ENCODE measurements at places on chromosomes 7 and 10. TPM values are rescaled to one million over a fixed set of nuclear protein-coding genes. Genes with fewer than 3 reads are reported as not detected.

The JCAD gene
- total RNA-seq: 3.9 TPM

The NEUROG3 gene
- 0.99 TPM for total RNA-seq

The NPSR1 gene
- total RNA-seq: 3.0 TPM

The TRIM74 gene
- total RNA-seq: not detected

The TMEM273 gene
- not detected for total RNA-seq

DNA sequence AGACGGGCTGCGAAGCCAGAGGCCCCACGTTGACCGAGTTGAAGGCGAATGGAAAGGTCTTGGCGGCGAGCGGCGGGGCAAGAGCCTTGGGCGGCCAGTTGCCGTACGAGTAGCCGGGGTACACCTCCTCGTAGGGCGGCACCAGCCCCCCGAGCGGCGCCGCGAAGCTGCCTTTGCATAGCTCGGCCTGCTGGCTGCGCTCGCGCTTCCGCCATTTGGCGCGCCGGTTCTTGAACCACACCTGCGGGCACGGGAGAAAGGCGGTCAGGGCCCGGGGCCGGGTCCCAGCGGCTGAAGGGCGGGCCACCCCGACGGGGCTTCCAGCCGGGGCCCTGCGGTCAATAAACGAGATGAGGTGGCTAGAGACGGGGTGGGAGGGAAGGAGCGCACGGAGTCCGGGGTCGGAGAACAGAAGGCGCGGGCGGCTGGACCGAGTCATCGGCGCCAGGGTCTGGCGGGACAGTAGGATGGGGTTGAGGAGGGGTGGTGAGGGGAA is 4.8 kb downstream of the ELOVL3 start:
- DNase-seq: no peak

- DNase-seq: no peak
Measured at GRCh38 chr10:81135851-81136250, 598.1 kb downstream of the SH2D4B start.

GRCh38 chr10:113497198-113497597 is 55.7 kb upstream of the HABP2 start:
- no peak for DNase-seq

GRCh38 chr10:124740369-124741280 is 3.6 kb downstream of the FAM53B start:
- DNase-seq: no peak

DNA sequence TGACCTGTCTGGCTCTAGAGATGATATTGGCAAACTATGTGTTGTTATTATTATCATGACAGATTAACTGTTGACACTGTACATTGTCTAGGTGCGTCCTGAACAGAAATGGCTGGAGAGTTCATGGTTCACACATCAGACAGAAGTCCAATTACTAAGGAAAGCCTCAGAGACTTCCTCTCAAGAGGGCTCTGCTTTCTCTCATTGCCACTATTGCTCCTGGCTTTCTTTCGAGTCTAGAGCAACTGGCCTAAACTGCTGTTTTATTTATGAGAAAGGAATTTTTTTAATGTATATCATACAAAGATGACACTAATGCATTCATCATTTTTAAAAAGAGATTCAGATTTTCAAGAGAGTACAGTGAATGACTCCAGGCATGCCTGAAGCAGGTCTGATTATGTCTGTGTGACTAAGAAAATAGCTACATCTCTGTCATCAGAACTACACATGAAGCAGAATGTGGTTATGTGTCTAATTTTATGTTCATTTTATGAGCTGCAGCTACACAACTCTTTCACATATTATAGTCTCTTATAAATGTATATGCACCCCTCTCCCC is 30.4 kb downstream of the NRCAM start:
- DNase-seq: no peak

DNA sequence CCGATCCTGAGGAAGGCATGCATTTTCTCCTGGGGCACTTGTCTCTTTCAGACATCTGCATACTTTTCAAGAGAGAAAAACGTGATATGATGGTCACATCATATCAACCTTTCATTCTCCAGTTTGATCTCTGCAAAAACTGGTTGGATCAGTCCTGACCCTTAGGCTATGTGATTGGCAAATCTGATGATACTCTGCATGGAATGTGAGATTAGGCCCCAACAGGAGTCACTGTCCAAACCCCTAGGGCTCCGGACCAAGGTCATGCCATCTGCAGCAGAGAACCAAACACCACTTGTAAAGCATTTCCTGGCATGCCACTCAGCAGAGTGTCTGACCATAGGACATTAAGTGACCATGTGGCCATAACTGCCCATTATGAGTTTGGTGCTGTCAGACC is 8.6 kb downstream of the GCK start:
- DNase-seq: no peak

GRCh38 chr7:129779602-129780256 is 168.2 kb downstream of the NRF1 start:
- peak; percentile 90 for DNase-seq

DNA sequence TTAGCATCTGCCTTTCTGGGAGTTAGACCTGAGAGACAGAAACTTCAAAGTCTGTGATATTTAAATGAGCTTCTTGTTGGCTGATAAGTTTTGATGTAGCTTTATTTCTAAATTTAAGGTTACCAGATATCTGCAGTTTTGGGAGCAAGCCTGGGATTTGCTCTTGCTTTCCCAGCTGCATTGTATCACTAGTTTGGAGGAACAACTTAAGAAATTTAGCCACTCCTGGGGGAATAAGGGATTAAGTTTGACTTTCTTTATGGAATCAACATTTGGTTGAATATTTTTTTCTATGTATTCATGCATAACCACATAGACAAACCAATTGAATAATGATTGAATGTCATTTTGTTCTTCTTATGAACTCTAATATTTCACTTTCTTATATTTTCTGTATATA is 178.6 kb downstream of the POLR1F start:
- no peak for DNase-seq

GRCh38 chr7:19437446-19437845 is 271.4 kb downstream of the POLR1F start:
- no peak for DNase-seq

DNA sequence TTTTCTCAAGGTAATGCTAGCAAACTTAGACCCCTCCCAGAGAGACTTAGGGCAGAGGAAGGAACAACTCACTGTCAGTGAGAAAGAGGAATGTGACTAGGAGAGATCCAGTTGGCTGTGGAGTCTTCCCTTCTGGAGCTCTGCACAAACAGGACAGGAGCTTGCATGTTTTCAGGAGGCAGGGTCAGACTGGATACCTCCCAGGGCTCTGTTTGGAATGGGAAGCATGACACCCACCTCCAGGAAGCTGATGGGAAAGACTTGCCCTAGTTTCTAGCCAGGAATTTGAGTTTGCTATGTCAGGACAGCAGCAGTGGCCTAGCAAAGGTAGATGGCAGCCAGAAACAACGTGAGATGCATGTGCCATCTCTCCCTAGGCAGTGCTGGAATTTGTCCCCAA is 40.6 kb downstream of the GHRHR start:
- DNase-seq: no peak

DNA sequence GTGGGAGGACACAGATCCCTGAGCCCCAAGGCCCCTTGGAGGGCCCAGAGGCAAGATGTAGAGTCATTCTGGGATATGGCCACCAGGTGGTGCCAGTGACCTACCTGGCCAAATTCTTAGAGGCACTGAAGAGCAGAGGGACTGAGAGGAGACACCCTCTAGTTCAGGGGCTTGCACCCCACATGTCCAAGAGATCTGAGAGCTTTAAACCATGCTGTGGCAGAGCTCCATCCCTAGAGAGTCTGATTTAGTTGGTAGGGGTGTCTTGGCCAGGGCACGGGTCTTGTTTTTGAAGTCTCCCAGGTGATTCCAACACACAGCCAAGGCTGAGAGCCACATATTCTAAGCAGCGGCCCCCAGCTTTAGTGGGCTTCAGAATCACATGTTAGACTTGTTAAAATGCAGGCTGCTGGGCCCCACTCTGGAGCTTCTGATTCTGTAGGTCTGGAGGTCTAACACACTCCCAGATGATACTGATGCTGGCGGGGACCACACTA is 52.5 kb downstream of the PRF1 start:
- peak; percentile 85 for DNase-seq

DNA sequence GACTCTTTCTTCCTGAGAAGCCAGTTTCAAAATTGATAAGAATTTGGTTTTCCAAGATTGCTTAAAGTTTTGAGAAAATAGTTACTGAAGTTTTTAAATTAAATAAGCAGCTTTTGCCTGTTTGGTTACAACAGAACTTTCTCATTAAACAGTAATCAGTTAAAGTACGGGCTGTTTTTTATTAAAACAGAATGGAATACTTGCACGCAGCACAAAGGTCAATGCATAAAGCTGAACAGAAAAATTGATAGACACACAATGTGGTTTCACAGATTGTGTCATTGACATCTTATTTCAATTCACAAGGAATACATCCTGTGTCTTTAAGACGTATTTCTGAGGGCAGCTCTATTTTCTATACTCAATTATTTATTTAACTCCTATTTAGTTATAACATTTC is 192.2 kb downstream of the PRKG1 start:
- no peak for DNase-seq

GRCh38 chr10:110138197-110138812 is 69.1 kb upstream of the MXI1 start:
- DNase-seq: peak; percentile 67

DNA sequence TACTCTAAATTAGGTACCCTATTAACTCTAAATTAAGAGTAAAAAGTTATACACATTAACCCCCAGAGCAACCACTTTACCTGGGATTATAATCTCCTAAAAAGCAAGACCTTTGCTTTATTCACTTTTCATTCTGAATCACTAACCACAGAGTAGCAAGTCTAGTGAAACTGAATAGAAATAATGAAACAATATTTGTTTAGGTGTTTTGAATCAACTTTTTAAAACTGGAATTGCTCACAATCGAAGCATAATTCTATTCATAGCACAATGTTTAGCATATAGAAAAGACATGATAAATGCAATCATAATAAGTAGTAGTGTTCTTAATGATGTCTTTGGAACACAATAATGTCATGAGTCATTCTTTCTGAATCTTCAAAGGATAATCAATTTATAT is 37.0 kb upstream of the CASD1 start:
- DNase-seq: no peak

DNA sequence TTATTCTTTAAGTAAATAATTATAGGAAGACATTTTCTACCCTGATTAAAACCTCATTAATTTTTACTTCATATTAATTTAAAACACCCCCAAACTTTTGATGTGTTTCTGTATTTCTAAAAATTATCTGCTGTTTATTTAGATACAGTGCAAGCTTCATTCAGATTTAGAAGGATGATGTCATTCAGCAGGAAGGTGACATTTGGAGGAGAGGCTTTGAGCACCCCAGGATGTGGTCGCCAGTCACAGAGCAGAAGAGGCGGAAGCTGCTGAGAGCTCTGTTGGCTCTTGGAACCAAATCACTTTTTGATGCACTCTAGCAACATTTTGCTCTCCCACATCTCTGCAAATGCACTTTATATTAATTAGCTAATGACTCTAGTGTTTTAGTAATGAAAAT is 233.9 kb upstream of the CACNA2D1 start:
- no peak for DNase-seq

Data from HT-29 (cell line).